Suppressor macrophage treated with lipopolysaccharide for 4 hours (primary cell): ENCODE measurements at places on chromosomes 12 and 14.

- DNase-seq: no peak
These were observed 440.8 kb downstream of the EGLN3 start for GRCh38 chr14:33510063-33510481.

DNA sequence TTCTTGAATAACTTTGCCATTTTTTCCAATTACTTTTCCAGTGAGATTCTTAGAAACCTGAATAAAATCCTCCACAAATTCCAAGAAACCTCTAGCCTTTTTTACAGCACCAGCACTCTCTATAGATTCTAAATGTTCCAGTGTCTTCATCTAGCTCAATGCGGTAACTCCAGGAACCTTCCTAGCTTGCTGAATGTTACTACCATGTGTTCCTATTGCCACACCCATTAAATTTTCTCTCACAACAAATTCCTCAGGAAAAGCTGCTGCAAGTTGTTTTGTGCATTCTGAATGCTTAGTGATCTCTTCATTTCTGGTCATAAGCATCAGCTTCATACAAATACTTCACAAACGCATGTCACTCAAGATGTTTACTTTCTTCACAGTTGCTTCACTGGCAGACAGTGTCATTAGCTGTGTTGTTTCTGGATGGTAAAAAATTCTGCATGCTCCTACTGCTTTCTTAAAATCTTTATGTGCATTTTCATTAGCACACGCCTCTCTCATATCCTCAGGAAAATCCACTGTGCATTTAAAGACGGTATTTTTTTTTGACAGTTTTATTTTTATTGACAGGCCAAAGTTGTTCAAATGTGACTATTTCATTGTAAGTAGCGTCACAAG, 106.7 kb downstream of the PPHLN1 start:
- no peak for DNase-seq

GRCh38 chr14:75566321-75566720, 12.1 kb upstream of the FLVCR2 start:
- peak; percentile 70 for DNase-seq

GRCh38 chr14:43949400-43949799, 557.7 kb downstream of the FSCB start:
- no peak for DNase-seq

DNA sequence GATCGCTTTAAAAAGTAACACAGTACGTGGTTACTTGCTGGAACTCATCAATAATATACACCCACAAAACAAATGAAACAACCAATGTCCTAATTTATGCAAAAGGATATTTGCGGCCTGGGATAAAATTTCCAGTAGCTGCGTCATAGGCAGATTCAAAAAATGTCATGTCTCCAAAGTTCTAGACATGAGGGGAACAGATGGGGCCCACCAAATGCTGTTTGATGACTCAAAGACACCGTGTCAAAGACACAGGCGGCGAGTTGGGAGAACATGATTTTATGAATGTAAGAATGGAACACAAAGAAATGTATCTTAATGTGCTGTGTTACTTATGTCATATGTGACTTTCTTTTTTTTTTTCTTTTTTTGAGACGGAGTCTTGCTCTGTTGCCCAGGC, 34.3 kb upstream of the NCOR2 start:
- DNase-seq: no peak

- peak; percentile 92 for DNase-seq
These were observed 58.7 kb upstream of the NCOR2 start for GRCh38 chr12:124625867-124626675.

DNA sequence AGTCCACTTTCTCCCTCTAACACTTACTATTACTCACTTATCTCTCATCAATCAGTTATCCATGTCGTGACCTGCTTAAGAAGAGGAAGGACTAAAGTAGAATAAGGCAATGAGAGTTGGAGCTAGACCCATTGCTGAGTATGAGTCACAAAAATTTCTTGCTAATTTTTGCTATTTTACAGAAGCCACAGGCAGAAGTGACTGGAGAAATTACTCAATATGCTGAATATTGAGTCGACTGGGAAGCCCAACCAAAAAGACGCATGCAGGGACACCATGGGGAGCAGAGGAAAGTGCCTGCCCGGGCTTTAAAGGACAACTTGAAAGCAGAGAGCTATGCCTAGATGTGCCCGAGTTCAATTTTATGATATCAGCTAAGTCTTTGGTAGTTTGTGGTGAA, 115.4 kb upstream of the FOXG1 start:
- peak; percentile 2 for DNase-seq

DNA sequence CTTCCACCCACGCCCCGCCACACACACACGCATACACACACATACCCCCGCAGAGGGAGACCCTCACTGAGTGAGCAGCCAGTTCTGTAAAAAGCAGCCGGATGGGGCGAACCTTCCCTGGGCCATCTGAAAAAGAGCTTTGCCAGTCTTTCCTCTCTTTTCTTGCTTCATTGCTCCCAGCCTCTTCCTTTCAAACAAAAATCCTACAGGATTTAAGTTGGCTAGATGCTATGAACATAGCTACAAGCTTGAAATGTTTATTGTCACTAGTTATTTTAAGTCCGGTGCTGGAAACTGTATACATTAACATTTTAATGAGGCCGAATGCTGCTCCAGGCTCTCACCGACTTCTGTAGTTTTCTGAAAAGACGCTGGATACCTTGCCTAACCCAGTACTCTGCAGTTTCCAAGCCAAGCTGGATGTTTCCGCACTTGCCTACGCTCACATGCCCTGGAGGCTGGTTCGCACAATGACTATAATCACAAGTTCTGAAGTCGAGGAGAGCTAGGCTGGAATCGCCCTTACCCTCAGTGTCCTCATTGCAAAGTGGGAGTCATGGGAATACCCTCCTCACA, 39.2 kb downstream of the LTBP2 start:
- DNase-seq: no peak

GRCh38 chr12:89160716-89161123, 191.6 kb downstream of the DUSP6 start:
- DNase-seq: peak; percentile 96

DNA sequence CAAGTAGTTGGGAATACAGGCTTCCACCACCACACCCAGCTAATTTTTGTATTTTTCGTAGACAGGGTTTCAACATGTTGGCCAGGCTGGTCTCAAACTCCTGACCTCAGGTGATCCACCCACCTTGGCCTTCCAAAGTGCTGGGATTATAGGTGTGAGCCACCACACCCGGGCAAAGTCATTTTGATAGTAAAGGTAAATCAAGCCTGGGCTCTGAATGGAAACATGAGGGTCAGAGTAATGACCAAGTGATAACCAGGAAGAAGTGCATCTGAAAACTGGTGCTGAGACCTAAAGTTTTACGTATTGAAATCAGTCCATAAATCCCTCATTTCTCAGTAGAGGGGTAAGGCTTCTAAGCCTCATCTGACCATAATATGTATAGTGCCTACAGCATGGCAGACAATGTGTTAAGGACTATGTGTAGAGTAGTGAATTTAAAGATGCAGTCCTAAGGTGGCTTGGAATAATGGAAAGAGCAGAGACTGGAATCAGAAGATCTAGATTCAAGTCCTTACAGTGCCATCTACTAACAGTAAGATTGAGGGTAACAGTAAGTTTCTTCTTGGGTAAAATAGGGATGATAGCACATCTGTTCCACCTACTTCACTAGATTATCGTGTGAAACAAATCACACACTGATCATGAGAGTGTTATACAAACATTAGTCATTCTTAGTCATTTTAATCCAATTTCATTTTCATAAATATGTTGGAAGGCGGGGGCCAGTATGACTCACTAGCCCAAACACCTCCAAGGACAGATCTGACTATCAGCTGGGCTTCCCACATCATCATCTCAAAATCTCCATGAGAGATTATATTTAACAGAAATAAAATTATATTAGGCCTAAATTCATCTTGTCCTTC, 11.2 kb downstream of the MAP4K5 start:
- peak; percentile 81 for DNase-seq

DNA sequence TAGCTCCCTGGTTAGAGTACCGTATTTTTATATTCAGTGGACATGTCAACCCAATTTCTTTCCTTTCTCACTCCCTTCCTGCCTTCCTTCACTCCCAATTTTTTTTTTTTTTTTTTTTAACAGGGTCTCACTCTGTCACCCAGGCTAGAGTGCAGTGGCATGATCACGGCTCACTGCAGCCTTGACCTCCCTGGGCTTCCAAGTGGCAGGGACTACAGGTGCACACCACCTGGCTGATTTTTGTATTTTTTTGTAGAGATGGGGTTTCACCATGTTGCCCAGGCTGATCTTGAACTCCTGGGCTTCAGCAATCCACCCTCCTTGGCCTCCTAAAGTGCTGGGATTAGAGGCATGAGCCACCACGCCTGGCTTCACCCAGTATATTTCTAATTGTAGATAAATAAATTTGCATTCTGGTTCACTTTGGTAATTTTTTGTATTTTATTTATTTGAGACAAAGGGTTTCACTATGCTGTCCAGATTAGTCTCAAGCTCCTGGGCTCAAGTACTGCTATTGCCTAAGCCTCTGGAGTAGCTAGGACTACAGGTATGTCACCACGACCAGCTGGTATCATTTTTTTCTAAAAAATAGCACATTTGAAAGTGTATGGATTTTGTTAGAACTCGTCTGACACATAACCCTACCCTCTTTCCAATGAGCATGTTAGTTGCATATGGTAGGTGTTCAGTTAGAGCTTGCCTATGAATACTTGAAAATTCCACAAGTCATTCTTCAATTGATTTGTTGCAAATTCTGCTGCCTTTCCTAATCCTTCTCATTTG, 15.7 kb downstream of the SLC38A2 start:
- DNase-seq: no peak

DNA sequence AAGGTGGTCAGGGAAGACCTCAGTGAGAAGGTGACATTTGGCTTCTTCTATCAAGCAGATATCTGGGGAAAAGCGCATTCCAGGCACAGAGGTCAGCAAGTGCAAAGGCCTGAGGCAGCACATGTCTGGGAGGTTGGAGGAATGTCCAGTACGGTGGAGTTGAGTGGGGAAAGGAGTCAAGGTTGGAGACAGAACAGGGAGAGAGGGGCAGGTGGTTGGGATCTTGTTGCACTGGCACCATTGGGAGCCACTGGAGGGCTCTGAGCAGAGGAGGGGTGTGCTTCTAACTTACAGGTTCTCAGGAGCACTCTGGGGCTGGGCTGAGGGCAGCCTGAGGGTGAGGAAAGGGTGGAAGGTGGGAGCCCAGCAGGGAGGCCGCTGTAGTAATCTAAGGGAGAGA, 52.1 kb downstream of the EID3 start:
- DNase-seq: no peak

DNA sequence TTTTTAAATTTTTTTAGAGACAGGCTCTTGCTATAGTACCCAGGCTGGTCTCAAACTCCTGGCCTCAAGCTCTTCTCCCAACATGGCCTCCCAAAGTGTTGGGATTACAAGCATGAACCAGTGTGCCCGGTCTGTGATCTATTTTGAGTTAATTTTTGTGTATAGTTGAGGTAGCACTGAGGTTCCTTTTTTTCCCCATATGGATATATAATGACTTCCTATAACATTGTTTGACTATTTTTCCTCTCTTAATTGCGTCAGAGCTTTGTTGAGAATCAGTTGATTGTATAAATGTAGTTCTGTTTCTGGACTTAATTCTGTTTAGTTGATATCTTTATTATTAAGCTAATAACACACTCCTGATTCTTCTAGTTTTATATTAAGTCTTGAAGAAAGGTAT, 8.6 kb upstream of the M6PR start:
- peak; percentile 20 for DNase-seq

DNA sequence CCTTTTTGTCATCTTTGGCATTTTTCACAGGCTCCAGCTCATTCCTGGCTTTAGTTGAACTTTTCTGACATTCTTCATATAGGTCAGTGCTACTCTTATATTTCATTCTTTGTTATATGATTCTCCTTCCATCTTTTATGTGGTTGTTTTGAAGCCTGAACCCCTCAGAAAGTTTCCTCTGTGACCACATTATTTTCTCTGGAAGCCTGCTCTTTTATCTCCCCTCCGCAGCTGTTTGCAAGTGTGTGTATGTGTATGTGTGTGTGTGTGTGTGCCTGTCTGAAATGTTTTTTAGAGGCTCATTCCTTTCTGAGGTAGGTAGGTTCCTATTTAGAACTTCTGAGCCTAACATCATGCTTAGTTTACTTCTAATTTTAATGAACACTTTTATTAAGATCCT, 47.6 kb downstream of the ANO4 start:
- no peak for DNase-seq

DNA sequence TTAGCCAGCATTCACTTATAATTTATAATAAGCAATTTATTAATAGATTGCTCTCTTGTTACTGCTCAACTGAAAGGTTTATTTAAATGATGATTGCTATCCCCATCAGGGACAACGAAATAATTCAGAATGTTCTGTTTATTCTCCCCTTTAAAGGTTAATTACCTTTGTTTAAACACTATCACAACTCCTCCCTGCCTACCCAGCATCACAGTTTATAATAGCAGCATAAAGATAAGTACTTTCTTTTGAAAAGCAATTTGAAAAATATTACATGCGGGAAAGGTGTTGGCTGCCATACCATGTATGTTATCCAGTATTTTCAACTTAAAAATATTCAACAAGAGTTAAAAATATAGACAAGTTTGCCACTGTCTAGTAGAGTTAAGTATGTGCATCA, 30.6 kb downstream of the SCAF11 start:
- DNase-seq: no peak

DNA sequence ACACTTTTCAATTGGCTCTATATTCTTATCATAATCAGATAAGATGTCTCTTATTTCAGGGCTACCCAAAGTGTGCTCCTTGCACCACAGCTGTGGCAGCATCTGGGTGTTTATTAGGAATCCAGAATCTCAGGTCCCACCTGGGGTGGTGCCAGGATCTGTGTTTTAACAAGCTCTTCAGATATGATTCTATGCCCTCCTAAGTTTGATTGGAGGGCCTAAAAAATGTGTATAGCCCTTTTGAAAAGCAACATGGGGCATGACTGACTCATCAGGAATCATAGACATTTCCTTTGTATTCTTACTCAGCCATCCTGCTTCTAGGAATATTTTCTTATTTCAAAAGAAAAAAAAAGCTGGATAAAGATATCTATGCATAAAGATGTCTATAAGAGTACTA, 103.1 kb downstream of the HELB start:
- DNase-seq: no peak

DNA sequence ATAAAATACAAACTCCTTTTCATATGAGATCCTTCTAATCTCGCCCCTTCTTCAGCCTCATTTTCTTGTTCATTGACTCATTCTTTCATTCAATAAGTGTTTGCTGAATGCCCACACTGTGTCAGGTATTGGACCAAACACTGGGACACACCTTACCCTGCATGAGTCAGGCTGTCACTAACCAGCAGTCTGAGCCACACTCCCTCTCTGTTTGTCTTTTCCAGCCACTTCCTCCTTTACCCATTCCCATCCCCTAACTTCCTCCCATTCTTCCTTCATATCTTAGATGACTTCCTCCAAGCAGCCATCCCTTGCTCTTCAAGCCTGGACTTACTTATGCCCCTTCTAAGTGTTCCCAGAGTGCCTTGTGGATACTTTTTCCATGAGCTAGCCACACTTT, 27.0 kb upstream of the HIF1A start:
- DNase-seq: peak; percentile 37

- DNase-seq: no peak
These were observed 140.8 kb upstream of the PZP start for GRCh38 chr12:9348906-9349518.

- DNase-seq: no peak
These were observed 64.9 kb downstream of the STXBP6 start for GRCh38 chr14:24984846-24985589.
